ENCODE measurements at places on chromosomes 3 and 15.

GRCh38 chr3:194265505-194265892, 85.6 kb downstream of the CPN2 start:
- DNase-seq, result no peak

DNA sequence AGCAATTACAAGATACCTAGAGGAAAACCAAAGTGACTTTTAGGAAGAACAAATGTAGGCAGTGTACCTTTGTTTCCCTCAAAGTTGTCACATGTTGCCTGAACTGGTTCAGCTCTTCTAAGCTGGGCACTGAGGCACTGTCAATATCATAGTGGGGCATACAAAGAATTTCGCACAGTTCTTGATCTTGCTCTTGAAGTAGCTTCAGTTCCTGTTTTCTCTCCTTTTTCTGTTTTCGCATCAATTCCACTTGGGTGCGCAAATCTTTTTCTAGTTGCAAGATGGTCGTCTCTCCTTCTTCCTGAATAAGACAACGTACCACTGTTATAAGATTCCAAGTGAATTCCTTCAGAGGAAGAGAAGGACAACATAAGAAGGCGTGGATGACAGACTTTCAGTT, 12.7 kb downstream of the PRC1 start:
- no peak for DNase-seq

DNA sequence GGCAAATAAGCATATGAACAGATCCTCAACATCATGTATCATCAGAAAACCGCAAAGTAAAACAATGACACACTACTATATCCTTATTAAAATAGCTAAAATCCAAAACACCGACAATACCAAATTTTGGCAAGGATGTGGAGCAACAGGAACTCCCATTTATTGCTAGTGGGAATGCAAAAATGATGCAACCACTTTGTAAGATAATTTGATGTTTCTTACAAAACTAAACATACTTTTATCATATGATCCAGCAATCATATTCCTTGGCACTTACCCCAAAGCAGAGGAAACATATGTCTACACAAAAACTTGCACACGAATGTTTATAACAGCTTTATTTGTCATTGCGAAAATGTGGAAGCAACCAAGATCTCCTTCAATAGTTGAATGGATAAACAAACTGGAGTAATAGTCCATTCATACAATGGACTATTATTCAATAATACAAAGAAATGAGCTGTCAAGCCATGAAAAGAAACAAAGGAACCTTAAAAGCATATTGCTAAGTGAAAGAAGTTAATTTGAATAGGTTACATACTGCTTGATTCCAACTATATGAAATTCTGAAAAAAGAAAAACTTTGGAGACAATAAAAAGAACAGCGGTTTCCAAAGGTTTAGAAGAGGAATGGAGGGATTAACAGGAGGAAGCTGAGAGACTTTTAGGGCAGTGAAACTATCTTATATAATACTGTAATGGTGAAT, 172.0 kb downstream of the VPS13C start:
- DNase-seq, result no peak

DNA sequence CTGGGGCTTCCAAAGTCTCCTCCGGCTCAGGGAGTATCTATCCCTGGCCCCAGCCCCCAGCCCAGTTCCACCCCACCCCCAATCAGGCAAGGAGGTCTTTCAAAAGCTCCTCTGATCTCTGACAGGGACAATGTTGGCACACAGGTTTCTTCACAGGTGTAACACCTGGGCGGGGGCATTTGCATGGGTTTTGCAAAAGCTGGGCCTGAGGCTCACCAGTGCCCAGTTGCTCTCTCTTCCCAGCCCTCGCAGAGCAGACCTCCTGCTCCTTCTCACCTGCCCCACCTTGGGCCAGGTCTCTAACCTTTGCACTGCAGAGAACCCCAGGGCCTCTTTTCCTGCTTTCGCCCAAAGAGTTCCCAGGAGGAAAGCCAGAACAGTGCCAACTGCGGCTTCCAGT, 8.6 kb upstream of the CSK start:
- no peak for DNase-seq

Measured in GM06990 (cell line).